ENCODE measurements at places on chromosomes 5 and 9.

GRCh38 chr5:316210-317085 lies 5.1 kb upstream of the AHRR start:
- DNase-seq = no peak

- DNase-seq = no peak
Measured at GRCh38 chr5:89313044-89313443, 430.1 kb upstream of the MEF2C start.

DNA sequence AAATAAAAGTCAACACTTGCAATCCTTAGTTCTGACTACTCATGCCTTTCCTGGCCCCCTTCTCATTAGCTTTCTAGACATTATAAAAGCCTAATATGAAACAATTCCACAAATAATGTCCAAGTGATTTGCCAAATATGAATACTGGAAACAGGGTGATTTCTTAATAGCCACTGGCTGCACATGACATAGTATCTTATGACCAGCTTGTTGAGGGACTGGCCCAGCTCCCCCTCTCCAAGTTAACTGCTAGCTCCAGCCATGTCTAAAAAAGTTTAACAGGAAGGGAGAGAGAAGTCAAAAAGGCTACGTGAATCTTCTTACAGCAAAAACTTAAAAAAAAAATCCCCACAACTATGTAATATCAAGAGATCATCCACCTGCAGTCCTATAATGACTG lies 1.5 kb downstream of the CERT1 start:
- no peak for DNase-seq

DNA sequence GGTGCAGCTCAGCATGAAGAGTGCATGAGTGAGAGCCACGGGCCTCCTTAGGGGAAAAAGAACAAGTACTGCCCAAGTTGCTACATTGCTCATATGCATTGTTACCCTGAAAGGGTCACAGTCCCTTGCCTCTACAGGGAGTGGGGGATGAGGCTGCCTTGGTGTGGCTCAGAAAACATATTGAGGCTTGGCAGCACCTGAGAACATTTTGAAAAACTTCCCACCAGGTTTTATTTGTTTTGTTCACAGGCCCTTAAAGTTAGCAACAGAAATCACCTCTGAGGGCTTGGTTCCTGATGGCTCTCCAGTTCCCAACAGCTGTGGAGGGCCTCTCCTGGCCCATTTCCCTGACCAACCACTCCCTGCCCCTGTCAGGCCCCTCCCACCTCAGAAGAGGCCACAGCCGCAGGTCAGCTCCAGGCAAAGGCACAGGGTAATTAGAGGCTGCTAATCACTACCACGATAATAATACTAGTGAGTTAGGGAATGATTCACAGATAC lies 90.7 kb upstream of the ADRA1B start:
- DNase-seq = no peak

DNA sequence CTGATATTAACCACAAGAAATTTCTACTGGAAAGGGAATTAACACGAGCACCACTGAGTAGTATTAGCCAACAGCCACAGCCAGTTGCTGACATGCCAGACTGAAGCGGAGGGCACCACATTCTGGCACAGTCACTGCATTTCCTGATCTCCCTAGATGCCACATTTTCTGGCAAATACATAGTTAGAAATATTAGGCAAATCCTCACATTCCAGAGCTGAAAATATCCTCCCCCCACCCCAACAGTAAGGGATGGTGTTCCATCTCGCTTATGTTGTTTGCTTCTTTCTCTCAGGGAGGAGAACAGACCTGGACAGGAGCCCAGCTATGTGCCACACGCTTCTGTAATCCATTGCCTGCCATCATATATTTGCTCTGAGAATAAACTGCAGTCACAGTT lies 32.8 kb upstream of the MCTP1 start:
- DNase-seq = no peak

- DNase-seq = no peak
Measured at GRCh38 chr9:113543296-113543981, 79.9 kb downstream of the RGS3 start.

DNA sequence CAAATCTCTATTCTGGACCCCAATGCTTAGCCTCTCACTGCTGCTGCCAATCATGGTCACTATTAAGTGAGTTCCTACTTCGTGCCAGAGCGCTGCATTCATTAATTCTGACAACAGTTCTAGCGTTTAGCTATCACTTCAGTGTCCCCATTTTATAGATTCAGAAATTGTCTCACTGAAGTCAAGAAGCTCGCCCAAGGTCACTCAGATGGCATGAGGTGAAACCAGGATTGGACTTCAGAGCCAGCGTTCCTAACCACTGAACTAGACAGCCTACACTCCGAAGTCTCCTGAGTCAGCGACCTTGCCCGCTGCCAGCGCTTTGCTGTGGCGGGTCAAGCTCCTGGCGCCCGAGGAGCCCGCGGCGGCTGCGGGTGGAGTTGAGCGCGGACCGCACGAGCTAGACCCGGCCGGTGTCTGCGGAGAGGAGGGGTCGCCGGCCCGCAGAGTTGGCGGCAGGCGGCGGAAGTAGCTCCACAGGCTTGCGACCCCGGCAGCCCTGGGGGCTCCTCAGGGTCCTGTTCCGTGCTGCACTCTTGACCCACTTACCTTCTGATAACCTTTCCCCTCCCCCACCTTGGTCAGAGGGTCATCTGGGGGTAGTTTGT lies 2.1 kb upstream of the GABRB2 start:
- DNase-seq = no peak

DNA sequence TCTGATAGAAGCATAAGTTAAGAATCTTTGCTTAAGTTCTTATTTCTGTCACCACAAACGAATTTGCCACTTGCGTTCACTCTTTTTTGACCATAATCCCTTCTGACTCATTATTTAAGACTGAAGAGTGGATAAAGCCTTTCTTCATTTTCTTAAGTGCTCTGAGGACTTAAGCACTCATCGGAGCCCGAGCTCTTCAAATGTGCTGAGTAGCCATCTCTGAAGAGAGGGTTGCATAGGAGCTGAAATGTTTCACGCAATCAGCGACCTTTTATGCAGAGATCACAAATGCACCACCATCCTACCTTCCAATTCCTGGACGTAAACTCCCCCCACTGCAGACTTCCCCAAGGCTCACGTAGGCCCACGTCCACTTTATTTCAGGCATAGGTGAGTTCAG lies 699.2 kb downstream of the IRX1 start:
- no peak for DNase-seq

GRCh38 chr9:123642291-123643278 lies 286.6 kb downstream of the CRB2 start:
- DNase-seq = no peak

GRCh38 chr5:3217114-3217513 lies 378.5 kb upstream of the IRX1 start:
- no peak for DNase-seq

DNA sequence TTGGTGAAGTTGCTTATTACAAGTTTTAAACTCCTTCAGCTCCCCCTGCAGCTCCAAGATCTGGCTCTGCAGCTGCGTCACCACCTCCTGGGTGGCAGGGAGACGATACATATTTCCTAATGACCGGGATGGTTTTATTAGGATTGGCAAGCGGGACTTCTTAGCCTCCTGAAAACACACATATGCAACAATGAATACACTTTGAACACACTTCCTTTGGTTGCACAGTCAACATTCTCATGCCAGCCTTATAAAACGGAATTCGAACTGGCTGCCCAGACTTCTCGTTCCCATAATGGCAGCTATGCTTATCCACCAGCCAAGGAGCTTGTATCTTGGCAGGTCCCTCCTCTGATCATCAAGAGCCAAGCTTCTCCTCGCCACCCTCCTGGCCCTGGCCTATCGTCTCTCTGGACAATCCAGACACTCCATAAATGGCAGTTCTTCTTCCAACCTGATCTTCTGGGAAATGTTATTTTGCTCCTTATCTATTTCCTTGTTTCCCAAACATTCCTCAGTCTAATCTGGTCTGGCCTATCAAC lies 131.9 kb downstream of the CDK5RAP2 start:
- no peak for DNase-seq

DNA sequence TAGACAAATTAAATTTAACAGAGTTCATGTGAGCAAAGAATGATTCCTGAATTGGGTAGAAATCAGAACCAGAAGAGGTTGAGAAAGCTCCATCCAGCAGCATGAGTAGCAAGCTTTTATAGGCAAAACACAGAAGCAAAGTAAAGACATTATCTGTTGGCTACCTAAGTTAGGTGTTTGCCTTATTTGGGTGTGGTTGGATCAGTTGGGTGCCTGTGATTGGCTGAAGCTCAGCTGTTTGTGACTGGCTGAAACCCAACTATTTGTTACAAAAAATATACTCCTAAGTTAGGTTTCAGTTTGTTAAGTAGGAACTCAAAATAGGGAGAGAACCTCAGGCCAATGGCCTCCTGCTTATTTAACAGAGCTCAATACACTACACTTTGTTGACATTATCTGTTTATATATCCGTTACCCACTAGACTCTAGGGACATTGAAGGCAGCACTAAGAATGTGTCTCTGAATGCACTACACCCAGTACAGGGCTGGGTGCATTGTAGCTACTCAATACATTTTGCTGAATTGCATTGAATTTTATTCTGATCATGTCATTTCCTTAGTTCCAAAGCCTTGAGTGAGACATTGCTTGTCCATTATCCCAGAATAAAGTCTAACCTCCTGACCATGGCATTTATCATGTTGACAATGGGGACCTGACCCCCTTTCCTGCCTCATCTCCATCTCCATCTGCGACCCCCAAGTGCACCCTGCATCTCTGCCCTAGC lies 98.7 kb downstream of the CCDC192 start:
- no peak for DNase-seq

- DNase-seq = no peak
Measured at GRCh38 chr5:38996123-38996522, 78.1 kb downstream of the RICTOR start.

DNA sequence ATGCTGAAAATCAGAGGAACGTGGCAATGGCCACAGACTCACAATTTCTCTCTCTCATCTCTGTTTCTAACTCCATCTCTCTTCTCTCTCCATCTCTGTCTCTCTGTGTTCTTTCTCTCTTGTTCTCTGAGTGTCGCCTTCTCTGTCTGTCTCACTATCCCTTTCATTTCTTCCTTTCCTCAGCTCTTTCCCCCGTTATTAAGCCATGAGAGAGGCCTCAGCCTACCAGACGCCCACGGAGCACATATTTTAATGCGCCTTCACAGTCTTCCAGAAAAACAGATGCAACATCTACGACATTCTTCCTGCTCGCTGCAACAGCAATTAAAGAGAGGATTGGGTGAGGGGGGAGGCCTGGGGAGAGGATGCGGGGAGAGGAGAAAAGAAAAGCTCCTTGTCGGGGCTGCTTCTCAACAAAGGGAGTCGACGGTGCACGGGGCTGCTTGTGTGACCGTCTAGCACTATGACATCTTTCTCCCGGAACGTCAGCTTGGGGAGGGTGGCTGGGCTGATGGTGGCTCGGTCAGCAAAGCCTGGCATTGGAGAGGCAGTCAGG lies 37.7 kb upstream of the NEURL1B start:
- no peak for DNase-seq

- DNase-seq = no peak
Measured at GRCh38 chr9:127366594-127366993, 30.4 kb upstream of the SLC2A8 start.

DNA sequence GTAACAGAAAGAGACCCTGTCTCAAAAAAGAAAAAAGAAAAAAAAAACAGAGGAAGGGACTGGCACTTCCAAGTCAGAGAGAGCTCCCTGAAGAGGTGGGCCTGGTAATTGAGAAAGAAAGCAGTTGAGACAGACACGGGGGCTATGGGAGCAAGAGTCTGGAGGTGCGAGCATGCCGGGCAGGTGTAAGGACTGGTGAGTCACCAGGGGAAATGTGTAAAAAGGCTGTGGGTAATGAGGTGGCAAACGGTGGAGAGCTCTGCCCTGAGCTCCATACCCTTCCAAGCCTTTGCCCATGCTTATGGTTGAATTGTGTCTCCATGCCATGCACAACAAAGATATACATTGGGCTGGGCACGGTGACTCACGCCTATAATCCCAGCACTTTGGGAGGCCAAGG lies 18.0 kb upstream of the JADE2 start:
- no peak for DNase-seq

DNA sequence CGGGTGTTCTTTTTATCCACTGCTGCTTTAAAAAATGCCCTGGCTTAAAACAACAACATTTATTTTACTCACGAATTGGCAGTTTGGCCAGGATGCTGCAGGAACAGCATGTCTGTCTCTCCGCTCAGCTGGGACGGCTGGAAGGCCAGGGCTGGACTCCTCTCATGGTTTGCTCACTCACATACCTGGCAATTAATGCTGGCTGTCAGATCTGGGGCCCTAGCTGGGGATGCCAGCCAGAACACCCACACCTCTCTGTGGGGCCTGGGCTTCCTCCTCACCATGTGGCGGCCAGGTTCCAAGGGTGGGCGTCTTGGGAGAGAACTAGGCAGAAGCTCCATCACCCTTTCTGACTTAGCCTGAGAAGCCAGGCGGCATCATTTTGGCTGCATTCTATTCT lies 189.1 kb upstream of the IL12B start:
- no peak for DNase-seq

- DNase-seq = no peak
Measured at GRCh38 chr5:18491349-18491748, 857.1 kb downstream of the TAF11L14 start.

- no peak for DNase-seq
Measured at GRCh38 chr5:25362799-25363198, 718.0 kb upstream of the CDH10 start.

- DNase-seq = no peak
Measured at GRCh38 chr5:123142957-123143356, 53.9 kb downstream of the PRDM6 start.

DNA sequence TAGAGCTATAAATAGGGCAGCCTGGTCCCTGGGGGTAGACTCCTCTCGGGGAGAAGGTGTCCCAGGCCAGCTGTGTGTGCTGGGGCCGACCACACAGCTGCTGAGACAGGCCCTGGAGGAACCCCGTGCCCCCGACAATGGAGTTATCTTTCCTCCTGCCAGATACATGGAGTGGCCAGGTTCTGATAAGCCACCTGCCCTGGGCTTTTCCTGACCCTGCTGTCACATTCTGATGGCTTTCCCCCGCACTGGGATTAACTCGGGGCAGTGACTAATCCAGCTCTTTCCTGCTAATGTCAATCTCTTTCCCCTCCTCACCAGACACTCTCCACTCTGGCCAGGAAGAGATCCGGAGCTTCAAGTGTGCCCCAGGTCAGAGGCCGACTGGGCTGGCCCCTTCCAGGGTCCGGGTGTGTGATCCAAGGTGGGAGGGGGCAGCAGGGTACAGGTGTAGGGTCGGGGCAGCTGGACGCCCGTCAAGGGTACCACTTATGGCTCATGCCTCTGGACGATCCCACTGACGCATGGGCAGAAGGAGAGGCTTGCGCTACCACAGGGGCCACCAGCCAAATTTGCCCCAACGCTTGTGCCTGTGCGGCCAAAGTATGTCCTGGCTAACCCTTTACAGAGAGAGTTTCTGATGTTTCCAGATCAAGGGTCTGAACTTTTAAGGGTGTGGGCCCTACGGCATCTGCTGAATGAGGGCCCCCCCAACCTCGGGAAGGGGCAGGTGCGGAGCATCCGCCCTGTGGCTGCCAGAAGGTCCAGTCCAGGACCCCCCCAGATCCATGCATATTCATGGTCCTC lies 20.6 kb upstream of the COL5A1 start:
- no peak for DNase-seq

- no peak for DNase-seq
Measured at GRCh38 chr5:59542851-59543820, 350.4 kb downstream of the PDE4D start.

GRCh38 chr9:100577776-100578448 lies at the start of gene CAVIN4:
Gene CAVIN4, plus strand, starts transcription at chr9:100578079. Its CDS starts 65 bp downstream, at chr9:100578144.
- no peak for DNase-seq
